ENCODE measurements at places on chromosomes 1 and 21. TPM values are rescaled to one million over a fixed set of nuclear protein-coding genes. Genes with fewer than 3 reads are reported as not detected.

Gene NLRP3
- 0.11 TPM for total RNA-seq

Gene C1QA
- 0.50 TPM for total RNA-seq

- no peak for DNase-seq
Measured at GRCh38 chr1:34054920-34055319, 110.1 kb downstream of the CSMD2 start.

- DNase-seq = no peak
Measured at GRCh38 chr1:222234351-222234750, 313.6 kb downstream of the HHIPL2 start.

DNA sequence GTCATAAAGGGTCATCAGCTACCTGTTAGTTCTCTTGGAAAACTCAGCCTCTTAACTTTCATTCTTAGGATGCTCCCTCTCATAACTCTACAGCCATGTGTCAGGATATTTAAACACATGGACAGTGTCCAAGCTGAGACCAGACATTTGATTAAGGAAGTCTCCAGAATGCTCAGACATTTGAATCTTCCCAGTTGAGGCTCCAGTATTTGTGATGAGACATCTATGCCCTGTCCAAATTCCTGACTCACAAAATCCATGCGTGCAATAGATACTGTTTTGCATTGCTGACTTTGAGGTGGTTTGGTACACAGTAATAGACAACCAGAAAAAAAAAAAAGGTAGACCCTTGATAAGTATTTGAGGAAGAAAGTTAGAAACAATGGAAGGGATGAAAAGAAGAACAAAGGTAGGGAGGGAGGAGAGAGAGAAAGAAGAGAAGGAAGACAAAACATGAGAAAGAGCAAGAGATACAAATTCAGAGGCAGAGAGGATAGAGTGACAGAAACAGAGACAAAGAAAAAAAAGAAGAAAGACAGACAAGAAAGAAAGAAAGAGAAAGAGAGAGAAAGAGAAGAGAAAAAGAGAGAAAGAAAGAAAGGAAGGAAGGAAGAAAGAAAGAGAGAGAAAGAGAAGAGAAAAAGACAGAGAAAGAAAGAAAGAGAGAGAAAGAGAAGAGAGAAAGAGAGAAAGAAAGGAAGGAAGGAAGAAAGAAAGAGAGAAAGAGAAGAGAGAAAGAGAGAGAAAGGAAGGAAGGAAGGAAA is 275.5 kb upstream of the PRMT6 start:
- no peak for DNase-seq

DNA sequence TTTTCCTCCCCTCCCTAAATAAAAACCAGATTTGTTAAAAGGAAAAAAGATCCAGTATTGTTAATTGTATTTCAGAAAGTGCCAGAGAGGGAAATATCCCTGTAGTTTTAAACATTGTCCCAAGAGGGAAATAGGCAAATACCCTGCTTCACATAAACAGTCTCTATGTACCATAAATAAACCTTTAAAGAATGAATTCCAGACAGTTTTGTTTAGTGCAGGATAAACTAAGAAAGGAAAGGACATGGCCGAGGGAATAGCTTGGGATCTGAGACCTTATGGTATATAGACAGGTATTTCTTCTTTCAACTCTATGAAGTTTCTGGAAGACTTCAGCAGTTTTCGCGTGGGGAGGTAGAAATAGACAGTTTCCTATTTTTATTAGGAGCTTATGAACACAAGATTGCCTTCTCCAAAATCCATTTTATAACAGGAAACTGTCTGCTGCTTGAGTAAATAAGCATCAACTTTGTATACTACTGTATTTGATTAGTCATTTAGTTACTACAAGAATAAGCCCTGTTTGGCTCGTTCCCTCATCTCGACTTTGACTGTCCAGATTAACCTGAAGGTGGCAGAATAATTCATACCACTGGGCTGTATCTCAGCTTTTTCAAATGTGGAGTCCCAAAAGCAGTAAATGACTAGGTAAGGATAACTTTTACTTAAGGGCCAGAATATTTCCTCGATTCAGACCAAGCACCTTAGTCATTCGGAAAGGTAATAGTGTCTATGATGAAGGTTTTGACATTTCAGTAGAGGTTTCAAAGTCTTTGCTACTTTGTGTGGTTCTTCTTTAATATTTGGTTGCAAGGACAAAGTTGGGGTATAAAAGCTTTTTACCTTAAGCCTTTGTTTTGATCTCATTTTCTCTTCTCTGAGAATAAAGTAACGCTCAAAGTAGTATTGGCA is 177.5 kb downstream of the VPS13D start:
- no peak for DNase-seq

- no peak for DNase-seq
Measured at GRCh38 chr1:198119906-198120305, 36.9 kb upstream of the NEK7 start.

DNA sequence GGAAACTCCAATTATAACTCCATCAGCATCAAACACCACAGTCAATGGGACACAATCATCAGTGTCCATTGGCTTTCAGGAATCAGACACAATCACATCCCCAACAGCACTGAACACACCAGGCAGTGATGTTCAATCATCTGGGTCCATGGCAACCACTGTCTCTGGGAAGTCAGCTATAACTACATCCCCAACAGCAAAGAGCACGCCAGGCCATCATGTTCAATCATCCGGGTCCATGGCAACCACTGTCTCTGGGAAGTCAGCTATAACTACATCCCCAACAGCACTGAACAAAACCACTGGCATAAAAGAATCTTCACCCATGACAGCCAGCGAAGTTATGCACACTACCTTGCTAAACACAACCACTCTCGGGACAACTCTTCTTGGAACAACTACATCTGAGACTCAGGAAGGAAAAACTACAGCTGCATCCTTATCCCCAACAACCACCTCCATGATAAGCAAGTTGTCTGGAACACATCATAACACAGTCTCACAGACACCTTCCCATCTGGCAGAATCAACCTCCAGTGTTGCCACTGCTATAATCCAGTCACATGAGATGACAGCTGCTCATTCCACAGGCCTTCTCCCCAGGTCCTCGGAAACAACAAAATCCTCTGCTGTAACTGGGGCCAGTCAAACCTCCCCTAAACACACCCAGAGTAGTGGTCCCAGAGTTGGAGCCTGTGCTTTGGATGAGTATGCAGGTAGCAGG is 19.9 kb downstream of the CATSPER4 start:
- no peak for DNase-seq

DNA sequence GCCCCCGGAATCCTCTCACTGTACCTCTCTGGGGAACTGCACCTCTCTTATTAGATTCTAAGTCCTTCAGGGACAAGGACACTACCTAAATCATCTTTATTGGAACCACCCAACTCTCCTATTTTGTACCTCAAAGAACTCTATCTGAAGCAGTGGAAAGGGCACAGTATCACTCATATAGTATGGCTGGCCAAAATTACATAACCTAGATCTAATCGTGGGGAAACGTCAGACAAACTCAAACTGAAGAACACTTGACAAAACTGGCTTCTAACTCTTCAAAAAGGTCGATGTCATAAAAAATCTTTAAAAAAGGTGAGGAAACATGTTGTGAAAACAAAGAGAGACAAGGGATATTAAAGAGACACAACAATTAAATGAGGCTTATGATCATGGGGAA is 210.0 kb downstream of the SLC45A1 start:
- DNase-seq = no peak

- DNase-seq = no peak
Measured at GRCh38 chr1:227268943-227269342, 49.3 kb downstream of the CDC42BPA start.

All from WTC11 (cell line).